ENCODE measurements at places on chromosomes 3 and 15.

GRCh38 chr15:82532991-82533481 lies 7.2 kb downstream of the RPS17 start:
- H3K4me1 ChIP-seq, result peaks cover 2% of the 10 kb centered on the region
- H3K27me3 ChIP-seq, result no peaks in the 10 kb centered on the region
- H3K36me3 ChIP-seq, result peaks cover 19% of the 10 kb centered on the region

DNA sequence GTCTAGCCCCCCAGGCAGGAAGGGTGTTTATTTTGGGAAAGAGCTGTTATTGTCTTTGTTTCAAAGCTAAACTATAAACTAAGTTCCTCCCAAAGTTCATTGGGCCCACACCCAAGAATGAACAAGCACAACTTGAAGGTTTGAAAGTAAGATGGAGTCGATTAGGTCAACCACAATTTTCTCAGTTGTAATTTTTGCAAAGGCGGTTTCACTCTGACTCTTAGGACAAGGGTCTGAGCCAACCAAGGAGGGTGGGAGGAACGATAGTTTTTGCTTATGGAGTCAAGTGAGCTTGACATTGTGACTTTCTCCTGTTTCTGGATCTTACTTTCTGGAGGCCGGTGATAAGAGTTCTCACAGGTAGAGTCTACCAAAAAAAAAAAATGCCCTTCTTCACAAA lies 5.8 kb upstream of the ZNF770 start:
- H3K4me3 ChIP-seq, result no peak overlapping the region
- no peaks in the 10 kb centered on the region for H3K27me3 ChIP-seq
- no peaks in the 10 kb centered on the region for H3K36me3 ChIP-seq

- H3K27me3 ChIP-seq, result no peaks in the 10 kb centered on the region
- H3K4me1 ChIP-seq, result no peaks in the 10 kb centered on the region
- H3K36me3 ChIP-seq, result no peaks in the 10 kb centered on the region
Measured at GRCh38 chr3:178771511-178771910, 235.3 kb downstream of the KCNMB2 start.

GRCh38 chr3:160022068-160022467 lies 33.4 kb downstream of the IL12A start:
- H3K4me3 ChIP-seq, result no peak overlapping the region
- no peaks in the 10 kb centered on the region for H3K27me3 ChIP-seq
- H3K36me3 ChIP-seq, result no peaks in the 10 kb centered on the region
- DNase-seq, result no peak
- H3K27ac ChIP-seq, result no peak overlapping the region
- no peaks in the 10 kb centered on the region for H3K4me1 ChIP-seq

- DNase-seq, result no peak
- H3K4me1 ChIP-seq, result no peaks in the 10 kb centered on the region
- no peak overlapping the region for H3K4me3 ChIP-seq
- H3K27ac ChIP-seq, result no peak overlapping the region
- H3K27me3 ChIP-seq, result no peaks in the 10 kb centered on the region
- H3K36me3 ChIP-seq, result no peaks in the 10 kb centered on the region
Measured at GRCh38 chr15:52673312-52673711, 5.9 kb downstream of the ATOSA start.

GRCh38 chr3:29324180-29324651 lies 43.3 kb downstream of the RBMS3 start:
- no peak for DNase-seq
- no peak overlapping the region for H3K27ac ChIP-seq

DNA sequence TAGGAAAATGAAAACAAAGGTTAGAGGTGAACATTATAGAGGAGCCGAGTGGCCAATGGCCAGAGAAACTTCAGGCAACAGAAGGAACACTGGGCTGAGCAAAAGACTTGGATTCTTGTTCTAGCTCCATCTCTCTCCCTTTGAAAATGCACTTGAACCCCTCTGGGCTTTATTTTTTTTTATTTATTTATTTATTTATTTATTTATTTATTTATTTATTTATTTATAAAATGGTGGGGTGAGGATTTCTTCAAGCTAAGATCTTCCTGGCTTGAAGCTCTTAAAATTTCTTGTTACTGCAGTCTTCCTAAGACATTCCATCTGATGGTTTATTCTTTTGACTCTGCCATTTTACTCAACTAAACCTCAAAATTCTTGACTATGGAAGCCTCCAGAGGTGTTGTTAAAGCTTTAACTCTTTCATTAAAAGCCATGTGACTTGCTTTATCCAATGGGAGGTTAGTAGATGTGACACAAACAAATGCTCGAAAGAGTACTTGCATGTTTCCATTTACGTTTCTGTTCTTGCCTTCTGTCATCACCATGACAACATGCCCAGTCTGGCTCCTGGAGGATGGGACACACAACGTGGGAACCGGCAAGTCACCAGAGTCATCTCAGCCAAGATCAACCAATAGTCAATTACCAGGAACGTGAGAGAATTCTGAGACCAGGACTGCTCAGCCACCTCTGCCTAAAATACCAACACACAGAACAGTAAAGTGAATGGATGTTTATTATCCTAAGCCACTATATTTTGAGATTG lies 325.2 kb upstream of the CTNNB1 start:
- H3K36me3 ChIP-seq, result no peaks in the 10 kb centered on the region
- DNase-seq, result no peak
- H3K27me3 ChIP-seq, result no peaks in the 10 kb centered on the region
- H3K4me1 ChIP-seq, result no peaks in the 10 kb centered on the region

DNA sequence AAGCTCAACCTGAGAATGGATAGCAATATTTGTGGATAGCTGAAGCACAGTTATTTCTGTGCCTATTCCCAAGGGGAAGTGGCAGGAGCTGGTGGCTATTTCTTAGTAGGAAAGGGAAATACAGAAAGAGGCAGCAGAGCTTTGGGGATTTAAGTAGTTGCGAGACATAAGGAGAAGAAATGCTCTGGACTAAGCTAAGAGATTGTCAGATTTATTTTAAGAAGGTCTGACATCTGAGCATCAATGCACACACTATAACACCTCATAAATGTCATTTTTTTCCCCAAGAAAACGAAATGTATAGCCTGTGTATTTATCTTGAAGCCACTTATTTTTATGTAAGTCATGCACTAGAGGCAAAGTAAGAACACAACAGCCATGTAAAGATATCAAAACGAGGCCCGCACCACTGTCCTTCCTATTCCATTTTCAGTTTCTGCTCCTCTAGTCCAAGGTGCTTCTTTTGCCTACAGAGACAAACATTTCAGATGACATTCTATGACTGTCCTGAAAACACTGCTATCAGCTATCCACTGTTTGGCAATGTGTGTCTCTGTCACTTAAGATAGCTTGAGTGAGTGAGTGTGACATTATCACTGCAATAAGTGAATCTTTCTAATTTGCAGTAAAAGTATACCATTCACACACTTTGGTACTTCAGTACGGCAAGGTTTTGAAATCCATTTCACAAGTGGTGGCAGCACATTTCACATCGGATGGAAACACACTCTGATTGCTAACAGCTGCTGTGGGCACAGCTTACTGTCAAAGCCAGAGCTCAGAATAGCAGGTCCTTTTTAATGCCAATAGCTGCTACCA lies 62.7 kb upstream of the ICE2 start:
- peaks cover 2% of the 10 kb centered on the region for H3K4me1 ChIP-seq
- H3K4me3 ChIP-seq, result no peak overlapping the region
- H3K27ac ChIP-seq, result no peak overlapping the region
- no peaks in the 10 kb centered on the region for H3K36me3 ChIP-seq
- no peak for DNase-seq

DNA sequence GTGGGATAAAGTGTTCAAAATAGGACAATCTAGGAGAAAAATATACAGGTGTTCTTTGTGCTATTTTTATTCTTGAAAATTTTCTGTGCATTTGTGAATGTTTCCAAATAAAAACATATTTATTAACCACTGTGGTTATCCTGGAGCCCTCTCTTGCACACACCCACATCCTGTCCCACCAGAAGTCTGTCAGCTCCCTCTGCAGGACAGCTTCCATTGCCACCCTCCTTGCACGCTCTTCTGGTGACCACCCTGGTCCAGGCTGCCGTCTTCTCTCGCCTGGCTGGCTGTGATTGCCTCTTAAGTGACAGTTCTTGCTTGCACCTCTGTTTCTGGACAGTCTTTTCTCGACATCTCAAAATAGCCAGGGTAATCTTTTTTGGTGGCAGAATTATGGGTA lies 394.0 kb downstream of the LRTM1 start:
- H3K27me3 ChIP-seq, result no peaks in the 10 kb centered on the region
- H3K4me1 ChIP-seq, result no peaks in the 10 kb centered on the region
- H3K27ac ChIP-seq, result no peak overlapping the region
- H3K4me3 ChIP-seq, result no peak overlapping the region
- H3K36me3 ChIP-seq, result no peaks in the 10 kb centered on the region

DNA sequence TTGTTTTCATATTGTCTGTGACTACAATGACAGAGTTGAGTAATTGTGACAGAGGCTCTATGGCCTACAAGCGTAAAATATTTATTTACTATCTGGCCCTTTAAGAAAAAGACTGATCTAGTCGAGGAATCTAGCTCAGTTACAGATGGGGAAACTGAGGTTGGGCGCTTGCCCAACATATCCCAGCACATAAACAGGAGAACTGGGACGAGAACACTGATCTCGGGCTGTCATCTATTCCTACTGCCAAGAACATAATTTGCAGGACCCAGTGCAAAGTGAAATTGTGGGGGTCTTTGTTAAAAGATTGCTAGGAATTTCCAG lies 1.9 kb downstream of the FES start:
- no peak for DNase-seq
- no peaks in the 10 kb centered on the region for H3K27me3 ChIP-seq
- H3K36me3 ChIP-seq, result no peaks in the 10 kb centered on the region
- no peaks in the 10 kb centered on the region for H3K4me1 ChIP-seq
- no peak overlapping the region for H3K4me3 ChIP-seq
- H3K27ac ChIP-seq, result no peak overlapping the region

DNA sequence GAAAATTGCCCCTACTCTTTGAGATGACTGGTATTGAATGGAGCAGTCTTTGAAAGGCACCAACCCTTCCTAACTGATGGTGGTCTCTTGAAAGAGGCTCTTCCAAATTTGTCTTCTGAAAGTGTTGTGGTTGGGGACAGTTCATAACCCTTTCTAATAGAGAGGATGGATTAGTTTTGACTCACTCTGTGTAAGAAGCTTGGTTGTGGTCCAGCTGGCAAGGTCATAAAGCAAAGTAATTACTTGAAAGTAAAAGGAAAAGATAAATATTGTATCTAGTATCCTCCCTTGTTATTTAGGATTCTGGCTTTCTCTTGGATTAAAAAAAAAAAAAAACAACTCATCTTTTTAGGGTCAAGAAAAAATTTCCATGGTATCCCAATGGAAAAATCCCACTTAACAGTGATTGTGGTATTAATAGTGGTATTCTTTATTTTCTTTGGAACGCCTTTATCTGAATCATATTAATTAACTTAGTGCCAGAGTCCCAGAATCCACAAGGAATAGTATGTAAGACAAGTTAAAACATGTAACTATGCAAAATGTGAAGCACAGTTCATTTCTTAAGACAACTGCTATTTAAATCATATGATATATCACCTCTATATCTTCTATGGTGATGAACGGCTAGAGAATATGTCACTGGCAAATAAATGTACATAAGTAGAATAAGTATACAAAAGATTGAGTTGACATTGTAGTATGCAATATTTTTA lies 469.3 kb upstream of the CDIN1 start:
- no peaks in the 10 kb centered on the region for H3K4me1 ChIP-seq
- DNase-seq, result no peak
- no peaks in the 10 kb centered on the region for H3K36me3 ChIP-seq
- H3K4me3 ChIP-seq, result no peak overlapping the region
- H3K27me3 ChIP-seq, result peaks cover 1% of the 10 kb centered on the region
- H3K27ac ChIP-seq, result no peak overlapping the region

DNA sequence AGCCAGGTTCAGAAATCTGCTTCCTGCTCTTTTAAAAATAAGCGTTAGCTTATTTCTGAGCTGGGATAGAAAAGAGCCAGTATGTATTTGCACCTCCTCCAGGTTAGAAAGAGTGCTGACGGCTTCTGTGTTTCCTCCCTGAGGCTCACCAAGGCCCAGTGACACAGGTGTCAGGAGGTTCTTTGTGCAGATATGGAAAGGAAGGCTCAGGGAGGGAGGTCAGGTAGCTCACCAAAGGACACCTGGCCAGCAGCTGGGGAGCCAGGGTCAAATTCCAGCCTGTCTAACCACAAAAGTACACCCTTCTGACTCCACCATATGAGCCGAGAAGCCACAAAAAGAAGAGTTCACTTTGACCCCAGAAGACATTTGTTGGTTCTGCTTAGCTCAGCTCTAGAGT lies 201.0 kb upstream of the WNT5A start:
- no peak overlapping the region for H3K27ac ChIP-seq
- H3K4me3 ChIP-seq, result no peak overlapping the region
- no peaks in the 10 kb centered on the region for H3K4me1 ChIP-seq
- no peaks in the 10 kb centered on the region for H3K27me3 ChIP-seq
- no peaks in the 10 kb centered on the region for H3K36me3 ChIP-seq
